MV-4-11 (cell line): ENCODE measurements at places on chromosomes 3 and 15.

GRCh38 chr3:66344848-66345578 lies 124.2 kb downstream of the SLC25A26 start:
- peak; percentile 11 for DNase-seq

DNA sequence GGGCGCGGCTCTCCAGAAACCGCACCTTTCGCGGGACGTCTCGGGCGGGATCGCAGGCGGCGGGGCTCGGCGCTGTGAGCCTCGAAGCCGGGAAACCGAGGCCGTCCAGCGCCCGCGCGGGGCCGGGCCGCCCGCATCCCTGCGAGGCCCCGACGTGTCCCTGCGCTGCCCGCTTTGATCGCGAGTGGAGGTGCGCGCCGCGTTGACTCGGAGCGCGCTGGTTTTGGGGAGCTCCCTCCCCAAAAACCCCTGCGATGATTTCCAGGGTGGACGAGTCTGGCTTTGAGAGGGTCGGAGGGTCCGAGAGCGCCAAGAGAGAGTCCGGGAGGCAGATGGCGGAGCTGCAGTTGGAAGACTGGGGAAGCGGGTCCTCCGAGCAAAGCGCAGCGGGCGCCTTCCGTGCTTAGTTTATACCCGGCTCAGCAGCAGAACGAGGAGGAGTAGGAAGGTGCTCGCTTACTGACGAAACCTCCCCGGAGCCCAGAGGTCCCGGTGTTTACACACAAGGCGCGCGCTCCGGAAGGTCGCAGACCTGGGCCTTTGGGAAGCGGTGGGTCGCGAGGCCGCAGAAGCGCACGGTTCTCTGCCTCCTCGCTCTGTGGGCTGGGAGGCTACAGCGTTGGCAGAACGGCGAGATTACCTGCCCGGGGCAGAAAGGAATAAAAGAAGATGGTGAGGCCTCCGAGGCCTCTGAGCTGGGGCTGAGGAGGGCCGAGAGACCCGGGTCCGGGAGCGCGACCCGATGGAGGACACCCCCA lies 687 bp downstream of the ALDH1A3 start:
- no peak for DNase-seq

DNA sequence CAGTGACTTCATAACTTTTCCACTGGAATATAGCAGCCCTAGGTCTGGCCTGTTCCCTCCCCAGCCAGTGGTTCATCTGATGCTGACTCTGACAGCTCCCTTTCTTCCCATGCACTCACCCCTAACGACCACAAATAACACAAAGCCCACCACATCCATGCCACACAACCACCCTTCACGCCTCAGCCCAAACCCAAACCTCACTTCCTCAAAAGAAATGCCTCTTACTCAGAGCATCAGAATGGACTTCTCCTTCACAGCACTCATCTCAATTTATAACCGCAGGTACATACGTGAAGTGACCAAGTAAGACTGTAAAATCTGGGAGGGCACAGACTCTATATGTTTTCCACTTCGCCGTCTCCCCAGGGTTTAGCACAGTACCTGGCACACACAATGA lies 1.1 kb downstream of the RBSN start:
- DNase-seq: peak; percentile 88

- DNase-seq: no peak
These were observed 318.0 kb downstream of the FGF12 start for GRCh38 chr3:192409201-192409837.

GRCh38 chr15:56524915-56525314 lies 60.0 kb upstream of the MNS1 start:
- no peak for DNase-seq

DNA sequence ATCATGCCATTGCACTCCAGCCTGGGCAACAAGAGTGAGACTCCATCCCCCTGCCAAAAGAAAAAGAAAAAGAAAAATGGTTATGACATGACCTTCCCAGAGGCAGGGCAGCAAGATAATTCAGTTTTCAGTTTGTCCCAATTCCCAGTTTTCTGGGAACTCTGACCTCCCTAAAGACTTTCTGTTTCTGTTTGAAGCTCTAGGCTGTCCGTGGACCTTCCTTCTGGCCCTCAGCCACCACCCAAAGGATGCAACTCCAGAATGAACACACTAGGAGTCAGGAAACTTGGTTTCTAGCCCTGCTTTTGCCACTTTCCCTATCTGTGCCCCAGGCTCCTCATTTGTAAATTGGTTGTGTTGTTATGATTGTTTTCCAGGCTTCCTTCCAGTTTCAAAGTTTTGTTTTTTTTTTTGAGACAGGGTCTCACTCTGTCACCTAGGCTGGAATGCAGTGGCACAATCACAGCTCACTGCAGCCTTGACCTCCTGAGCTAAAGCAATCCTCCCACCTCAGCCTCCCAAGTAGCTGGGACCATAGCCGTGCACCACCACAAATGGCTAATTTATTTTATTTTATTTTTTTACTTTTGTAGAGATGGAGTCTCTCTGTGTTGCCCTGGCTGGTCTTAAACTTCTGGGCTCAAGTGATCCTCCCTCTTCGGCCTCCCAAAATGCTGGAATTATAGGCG lies 68.6 kb downstream of the CDC25A start:
- no peak for DNase-seq

DNA sequence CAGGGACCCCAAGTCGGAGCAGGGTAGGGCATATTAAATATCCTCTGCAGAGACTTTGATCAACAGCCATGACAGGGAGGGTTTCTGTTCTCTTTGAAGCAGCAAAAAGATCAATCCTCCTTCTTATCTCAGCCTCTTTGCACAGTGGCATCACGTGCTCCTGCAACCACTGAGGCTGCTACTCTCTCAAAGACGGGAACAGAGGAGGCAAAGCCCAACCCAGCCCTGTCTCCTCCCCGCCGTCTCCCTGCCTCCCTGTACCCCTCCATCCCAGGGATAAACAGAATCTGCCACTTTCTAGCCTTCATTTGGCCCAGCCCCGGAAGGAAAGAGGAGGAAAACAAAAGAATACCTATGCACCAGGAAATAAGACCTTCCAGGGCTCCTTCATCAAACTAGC lies 7.5 kb upstream of the TBC1D21 start:
- DNase-seq: no peak

DNA sequence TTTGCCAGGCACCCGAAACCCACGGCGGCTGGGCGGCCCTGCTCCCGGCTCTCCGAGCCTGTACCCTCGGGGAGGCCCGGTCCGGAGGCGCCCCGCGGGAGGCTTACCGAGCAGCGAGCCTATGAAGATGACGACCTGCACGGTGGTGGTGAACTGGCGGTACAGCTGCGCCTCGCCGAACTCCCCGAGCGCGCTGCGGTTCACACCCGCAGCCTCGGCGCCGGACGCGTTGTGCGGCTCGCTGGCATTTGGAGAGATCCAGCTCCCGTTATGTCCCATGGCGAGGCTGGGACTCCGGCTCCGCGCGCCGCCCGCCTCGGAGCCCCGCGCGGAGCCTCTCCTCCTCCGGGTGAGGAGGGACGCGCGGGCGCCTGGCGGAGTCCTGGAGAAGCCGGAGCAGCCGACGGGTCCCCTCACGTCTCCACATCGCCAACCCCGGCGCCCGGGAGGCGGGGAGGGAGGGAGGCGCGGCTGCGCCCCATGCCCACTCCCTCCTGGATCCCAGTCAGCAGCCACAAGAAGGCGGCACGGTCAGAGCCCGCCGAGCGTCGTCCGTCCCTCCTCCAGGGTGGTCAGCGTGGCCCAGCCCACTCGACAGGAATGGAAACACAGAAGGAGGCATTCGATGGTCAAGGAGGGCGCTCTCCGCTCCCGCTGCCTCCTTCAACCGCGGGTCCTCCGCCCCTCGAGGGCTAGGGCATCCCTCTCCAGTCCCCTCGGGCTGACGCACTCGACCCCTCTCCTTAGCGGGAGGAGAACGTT lies at the start of gene GPR176:
TSS of gene GPR176 (minus strand) at position 519 of the 762 bp plus-strand sequence. CDS start at position 279, 240 bp downstream.
- no peak for DNase-seq

- DNase-seq: no peak
These were observed 26.7 kb upstream of the RHCG start for GRCh38 chr15:89523101-89523500.

GRCh38 chr15:31374489-31374888 lies 47.9 kb downstream of the KLF13 start:
- DNase-seq: no peak

DNA sequence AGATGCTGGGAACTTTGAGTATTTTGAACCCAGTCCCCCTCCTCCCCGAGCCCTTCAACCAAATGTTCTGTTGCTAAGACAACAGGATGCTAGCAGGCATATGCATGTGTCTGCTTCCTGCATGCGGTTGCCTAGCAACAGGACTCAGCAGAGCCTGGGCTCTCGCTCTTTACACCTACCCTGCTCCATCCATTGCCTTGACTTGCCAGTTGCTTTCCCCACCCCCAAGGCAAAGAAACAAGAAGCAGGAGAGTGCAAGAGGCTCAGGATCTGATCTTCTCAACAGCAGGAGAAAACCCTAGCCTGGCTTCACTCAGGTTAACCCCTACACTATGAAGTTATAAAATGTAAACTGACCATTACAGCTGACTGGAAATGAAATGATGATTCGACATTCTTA lies 393.0 kb downstream of the IGSF11 start:
- no peak for DNase-seq

GRCh38 chr15:43382310-43382709 lies 11.4 kb downstream of the TUBGCP4 start:
- no peak for DNase-seq

DNA sequence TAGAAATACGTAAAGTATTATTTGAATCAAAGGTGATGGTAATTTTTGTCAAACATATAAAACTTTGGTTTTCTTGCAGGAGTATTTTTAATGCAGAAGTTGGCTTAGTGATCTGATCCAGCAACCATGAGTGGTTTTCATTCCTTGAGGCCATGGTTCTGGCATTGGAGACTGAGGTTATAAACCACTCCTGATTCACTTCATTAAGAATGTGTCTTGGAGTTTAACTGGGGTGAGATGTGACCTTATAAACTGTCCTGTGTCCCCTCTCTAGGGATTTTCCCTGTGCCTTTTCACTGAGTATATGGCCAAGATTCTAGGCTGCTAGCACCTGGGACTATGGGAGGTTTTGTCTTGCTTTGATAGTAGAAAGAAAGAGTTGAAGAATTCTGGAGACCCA lies 94.3 kb downstream of the RYR3 start:
- no peak for DNase-seq

DNA sequence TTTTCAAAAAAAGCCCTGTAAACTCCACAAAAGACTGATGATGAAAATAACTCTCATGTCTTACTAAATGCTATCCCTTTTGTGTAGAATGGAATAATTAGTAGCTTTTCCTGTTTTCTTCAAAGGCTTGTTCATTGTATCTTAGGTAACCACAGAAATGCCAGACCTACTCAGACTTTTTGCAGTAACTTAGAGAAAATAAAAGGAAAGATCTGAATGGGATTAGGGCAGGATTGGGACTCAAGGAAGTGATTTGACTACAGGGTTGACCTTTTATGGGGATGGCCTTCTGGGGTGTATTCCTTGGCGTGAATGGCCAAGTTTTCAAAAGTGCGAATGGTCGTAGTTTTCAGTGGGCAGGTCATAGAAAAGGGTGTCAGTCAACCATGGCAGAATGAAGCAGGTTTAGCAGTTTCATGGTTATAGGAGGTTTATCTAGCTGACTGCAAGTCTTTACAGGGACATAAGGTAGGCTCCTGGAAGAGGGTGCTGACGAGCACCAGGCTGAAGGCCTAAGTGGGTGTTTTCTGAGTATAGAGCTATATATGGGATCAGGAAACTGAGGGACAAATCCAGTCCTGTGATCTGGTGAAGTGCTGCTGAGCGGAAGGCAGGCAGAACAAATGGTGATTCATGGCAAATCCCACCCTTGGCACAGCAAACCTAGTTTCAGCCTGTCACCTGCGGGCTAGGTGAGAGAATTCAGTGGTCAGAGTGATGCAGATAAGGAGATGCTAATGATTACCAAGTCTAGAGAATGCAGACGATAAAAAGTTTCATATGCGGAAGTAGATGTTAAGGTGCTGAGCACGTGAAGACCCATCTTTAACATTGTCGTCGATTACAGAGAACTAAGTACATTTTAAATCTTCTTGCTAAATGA lies 46.4 kb downstream of the IL1RAP start:
- no peak for DNase-seq

DNA sequence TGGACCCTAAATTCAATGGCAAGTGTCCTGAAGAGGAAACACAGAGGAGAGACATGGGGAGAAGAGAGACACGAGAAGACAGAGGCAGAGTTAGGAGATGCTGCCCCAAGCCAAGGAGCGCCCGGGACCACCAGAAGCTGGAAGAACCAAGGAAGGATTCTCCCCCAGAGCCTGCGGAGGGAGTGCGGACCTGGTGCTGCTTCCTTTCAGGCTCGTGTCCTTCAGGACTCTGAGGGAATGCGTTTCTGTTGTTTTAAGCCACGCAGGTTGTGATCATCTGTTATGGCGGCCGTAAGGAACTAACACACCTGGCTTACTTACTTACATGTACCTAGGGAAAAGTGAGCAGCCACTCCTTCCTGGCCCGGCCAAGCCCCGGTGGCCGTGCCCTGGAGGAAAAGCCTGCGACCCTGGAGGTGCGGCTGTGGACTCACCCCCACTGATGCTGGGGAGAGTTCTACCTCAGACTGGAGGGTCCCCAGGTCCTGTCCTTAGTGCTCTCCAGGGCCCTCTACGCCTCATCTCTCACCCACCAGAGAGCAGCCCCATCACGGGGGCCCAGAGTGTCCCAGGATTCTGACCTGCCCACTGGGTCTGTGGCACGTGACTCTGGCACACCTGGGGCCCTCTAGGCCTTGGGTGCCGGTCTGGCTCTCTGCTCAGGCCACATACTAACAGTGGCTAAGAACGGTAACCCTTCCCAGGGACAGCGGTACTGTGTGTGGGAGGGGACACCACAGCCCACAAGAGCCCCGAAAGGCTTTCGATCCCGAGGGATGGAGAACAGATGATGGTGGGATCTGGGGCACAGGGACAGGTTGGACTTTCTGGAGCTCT lies 61.8 kb downstream of the ITGA11 start:
- no peak for DNase-seq

DNA sequence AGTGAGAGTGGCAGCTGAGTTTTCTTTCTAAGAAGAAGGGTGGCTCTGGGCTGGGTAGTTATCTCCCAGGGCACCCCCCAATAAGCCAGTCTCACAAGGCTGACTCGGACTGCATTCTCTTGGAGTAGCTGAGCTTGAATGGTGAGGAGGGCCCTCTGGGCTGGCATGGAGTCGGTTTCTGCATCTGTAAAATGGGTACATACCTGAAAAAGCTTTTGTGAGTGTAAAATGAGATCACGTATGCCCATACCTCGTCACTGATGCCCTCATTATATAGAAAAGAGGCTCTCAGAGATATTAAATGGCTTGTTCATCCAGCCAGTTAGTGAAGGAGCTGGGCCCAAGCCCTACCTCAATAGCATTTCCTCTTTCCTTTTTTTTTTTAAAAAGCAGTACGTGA lies 41.2 kb downstream of the SMAD6 start:
- DNase-seq: no peak

DNA sequence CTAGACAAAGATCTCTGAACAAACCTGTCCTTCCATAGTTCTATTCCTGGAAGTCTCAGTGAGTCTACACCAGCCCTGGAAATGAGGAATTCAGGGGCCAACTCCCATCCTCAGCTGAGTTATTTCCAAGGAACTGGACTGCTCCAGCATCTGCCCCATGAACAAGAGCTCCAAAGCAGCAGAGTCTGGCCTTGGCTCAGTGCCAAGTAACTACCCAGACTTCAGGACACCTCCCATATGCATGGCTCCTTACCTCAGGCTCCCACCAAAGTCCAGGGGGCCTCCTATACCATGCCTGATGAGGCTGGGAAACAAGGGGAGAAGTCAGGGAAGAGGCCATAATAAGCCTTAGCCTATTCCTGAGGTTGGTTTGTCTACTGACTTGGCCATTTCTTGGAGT lies 45.0 kb downstream of the FAIM start:
- no peak for DNase-seq

- no peak for DNase-seq
These were observed 2.0 kb downstream of the MECOM start for GRCh38 chr3:169661361-169662131.

- no peak for DNase-seq
These were observed 5.0 kb upstream of the IL17RE start for GRCh38 chr3:9897408-9898372.

GRCh38 chr3:27675287-27675686 lies 46.8 kb downstream of the EOMES start:
- DNase-seq: no peak
